Left lobe of liver (tissue), 2 donors: ENCODE measurements at places on chromosomes 1 and 21.
A peak's percentile ranks its signal among the peaks of the same experiment; 100 is the strongest.

DNA sequence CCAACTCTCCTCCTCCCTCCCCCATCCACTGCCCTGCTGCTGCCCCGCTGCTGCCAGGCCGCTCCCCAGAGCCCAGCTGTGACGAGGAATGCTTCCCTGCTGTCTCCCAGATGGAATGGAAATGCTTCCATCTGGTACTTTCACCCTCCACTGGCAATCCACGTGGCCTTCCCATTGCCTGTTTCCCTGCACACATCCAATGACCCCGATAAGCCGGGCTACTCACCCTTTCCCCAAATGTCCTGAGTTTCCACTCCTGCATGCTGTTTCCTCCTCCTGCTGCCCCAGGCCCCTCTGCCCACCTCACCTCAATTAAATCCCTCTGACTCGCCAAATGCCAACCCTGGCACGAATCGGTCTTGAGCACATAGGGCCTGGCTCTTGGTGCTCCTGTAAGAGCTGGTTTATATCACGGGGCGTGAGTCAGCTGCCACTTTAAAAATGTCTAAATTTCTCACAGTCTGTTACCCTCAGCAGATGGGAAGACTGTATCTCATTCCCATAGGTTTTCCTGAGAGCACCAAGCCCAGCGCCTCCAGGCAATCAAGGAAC is 36.4 kb downstream of the MRAP start:
- peak; percentile 23 for DNase-seq

DNA sequence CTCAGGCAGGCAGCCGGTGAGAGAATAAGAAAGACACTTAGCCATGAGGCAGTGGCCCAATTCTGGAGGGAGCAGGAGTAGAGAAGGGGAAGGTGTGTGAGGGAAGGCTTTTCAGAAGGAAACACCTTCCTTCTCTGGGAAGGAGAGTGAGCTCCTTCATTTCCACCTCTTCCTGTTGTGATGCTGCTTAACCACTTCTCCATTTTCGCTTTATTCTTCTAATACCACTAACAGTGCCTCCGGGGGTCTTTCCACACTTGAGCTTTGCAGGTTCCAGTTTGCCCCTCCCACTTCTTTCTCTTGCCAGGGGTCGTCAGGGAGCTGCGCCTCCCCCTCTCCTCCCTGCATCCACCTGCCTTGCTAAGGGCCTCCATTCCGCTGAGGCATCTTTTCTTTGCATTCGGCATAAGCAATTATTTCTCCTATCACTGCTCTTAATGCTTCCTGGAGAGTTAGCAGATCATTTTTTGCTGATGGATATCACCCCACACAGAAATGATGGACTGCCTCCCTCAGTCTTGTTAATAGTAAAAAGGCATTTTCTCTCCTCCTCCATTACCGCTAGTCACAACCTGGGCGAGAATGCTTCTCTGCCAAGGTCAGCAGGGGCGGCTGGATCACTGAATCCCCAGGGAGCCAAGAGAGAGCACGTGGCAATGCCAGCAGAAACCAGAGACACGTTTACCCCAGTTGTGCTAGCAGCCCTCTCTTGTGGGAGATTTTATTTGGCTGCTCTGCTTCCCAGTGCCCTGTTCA is 74.8 kb downstream of the ELAVL4 start:
- no peak for DNase-seq

DNA sequence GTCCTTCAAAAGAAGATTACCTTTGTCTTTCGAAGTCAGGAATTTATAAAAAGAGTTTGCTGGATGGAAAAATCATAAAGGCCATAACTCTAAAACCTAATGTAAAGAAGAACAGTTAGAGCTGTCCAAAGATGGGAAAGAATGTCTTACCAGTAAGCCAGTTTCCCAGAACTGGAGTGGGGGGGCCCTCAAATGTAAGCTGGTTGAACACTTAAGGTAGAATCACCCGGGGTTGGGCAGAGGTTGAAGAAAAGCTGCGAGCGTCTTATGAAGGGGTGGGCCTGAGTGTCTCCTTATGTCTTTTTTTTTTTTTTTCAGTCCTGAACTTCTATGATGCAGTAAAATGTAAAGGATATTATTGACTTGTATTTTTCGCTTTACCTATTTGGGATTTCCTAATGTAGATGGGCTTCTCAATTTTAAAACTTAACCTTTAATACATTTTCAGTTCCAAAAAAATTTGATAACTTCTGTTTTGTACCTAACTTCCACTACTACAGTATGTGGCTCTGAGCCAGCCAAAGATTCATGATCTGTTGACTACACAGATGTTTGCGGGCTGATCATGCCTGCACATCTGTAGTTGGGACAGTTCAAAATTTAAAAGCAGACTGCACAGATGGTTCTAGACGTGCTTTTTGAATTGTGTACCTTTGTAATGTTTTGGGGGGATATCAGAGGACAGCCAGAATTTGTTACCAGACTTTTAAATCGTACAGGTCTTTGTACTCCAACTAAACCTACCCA is 43.6 kb downstream of the NFYC start:
- DNase-seq, result no peak

DNA sequence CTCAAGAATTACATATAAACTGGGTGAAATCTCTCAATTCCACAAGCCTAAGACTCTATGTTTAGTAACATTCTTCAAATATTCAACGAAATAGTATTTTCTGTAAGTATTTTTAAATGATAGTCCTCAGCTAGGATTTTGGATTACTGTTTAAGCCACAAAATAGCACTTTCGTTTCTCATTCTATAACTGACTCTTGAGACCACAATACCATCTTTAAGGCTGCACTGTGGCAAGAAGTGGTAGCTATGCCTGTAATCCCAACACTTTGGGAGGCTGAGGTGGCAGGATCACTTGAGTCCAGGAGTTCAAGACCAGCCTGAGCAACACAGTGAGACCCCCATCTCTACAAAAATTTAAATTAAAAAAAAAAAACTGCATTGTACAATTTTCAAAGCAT is 126.7 kb downstream of the CDC42BPA start:
- DNase-seq, result no peak

DNA sequence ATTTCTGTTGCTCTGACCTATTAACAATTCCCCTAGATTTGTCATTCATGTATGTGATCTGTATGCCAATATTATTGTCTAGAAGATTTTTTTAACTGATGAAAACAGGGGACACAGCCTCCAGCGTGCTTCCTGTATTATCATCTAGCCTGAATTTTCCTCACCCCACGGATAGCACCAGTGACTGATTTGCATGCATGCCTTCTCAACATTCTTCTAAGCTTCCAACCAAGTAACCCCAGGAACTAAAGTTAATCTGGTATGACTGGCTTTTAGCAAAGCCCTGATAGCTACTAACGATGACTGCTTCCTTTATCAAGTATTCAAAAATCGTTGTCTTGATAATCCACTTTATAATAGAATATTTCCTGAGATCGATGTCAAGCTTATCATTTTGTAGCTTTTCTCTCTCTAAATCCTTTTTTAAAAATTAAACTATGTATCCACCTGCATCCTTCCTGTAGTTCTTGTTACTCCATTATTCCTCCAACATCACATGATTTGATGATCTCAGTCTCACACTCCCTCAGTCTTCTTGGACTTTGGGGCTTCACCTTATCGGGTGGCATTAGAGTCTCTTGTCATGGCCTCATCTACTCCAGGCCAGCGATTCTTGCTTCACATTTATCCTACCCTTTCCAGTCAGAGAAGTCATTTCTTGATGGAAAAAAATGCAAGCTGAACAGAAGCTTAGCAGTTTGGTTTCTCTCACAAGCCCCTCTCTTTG is 19.0 kb downstream of the BCAR3 start:
- no peak for DNase-seq

- DNase-seq, result no peak
Measured at GRCh38 chr21:35021546-35021945, 27.6 kb downstream of the RUNX1 start.

GRCh38 chr1:25610822-25611630 is 5.6 kb upstream of the MAN1C1 start:
- no peak for DNase-seq

GRCh38 chr21:43196826-43197225 is 28.0 kb downstream of the CRYAA start:
- DNase-seq, result peak; percentile 21

DNA sequence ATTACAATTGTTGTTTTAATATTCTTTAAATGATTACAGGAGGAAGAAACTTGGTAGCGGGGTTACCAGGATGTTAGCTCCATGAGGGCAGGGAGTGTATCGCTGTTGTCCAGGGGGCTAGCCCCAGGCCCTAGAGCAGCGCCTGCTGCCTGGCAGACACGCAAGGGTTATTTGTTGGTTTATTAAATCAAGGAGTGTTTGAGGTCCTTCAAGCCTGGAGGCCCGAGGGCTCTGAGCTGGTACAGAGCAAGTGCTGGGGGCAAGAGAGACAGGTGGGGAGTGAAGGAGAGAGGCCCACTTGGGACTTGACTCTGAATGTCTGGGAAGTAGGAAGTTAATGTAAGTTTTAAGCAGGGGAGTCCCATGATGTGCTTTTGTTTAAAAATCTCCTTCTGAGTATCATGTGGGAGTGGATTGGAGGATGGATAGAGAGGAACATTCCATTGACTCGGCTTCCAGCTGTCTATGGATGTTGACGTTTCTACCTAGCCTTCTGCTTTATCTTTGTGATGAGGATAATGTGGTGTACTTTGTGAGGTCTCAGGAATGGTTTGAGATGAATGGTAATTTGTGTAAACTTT is 8.7 kb downstream of the ITSN1 start:
- no peak for DNase-seq

- DNase-seq, result no peak
Measured at GRCh38 chr1:60394436-60394835, 320.9 kb upstream of the C1orf87 start.

- DNase-seq, result peak; percentile 62
Measured at GRCh38 chr1:206579747-206580437, 32.4 kb downstream of the EIF2D start.

DNA sequence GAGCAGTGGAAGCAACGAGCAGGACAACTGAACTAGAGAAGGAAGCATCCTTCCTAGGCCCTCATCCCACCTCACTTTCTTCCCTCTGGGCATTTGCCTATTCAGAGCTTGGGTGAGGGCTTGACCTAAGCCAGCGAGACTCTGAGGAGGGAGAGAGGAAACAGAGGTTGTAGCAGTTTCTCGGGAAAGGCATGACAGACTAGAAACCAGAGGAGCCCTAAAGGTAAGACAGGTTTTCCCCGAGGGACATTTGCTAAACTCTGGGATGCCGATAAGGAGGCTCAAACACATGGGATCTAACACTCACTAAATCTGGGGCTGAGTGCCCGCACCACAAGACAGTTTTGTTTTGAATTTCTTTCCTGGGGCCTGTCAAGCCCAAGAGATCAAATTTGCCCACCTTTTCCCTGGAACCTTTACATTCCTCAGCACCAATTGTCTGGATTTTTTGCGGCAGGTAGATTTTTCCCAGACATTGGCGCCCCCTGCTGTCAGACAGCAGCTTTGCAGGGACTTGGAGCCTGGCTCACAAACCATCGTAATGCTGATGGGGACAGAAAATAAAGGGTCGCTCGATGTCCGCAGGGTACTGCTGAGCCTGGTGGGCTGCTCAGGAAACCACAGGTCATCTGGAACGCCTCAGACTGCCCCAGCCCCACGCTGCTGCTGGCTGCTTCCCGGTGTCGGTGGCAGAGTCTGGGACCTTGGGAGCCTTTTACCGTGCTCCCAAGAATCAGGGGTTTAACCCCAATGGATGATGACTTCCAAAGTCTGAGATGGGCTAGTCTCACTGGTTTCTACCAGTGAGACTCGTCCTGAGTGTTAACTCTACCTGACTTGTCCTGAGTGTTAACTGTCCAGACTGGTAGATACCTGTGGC is 23.4 kb upstream of the TSPAN2 start:
- DNase-seq, result no peak

DNA sequence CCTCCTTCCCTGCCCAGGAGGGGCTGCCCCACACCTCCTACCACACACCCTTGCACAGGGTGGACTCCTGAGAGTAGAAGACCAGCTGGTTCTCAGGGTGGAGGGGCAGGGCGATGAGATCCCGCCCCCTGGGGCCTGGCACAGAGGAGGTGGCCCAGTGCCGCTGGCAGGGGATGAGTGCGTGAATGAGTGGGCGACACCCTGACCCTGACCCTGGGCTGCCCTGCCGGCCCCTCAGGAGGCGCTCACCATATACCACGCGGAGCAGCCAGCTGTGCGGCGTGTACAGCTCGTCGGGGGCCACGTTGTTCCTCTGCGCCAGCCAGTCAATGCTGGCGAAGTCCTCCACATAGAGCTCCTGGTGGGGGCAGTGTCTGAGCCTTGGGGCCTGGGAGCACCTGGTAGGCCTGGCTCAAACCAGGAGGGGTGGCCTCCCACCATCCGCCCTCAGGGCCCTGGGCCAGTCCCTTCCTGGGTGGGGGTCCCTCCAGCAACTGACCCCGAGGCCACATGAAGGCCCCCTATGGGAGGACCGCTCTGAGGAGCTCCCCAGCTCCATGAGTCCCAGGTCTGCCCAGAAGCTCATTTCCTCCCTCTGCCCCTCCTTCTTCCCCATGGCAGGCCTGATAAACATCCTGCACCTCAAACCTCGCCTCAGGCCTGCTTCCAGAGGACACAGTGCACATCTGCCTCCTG is 13.0 kb downstream of the LSS start:
- DNase-seq, result peak; percentile 45

DNA sequence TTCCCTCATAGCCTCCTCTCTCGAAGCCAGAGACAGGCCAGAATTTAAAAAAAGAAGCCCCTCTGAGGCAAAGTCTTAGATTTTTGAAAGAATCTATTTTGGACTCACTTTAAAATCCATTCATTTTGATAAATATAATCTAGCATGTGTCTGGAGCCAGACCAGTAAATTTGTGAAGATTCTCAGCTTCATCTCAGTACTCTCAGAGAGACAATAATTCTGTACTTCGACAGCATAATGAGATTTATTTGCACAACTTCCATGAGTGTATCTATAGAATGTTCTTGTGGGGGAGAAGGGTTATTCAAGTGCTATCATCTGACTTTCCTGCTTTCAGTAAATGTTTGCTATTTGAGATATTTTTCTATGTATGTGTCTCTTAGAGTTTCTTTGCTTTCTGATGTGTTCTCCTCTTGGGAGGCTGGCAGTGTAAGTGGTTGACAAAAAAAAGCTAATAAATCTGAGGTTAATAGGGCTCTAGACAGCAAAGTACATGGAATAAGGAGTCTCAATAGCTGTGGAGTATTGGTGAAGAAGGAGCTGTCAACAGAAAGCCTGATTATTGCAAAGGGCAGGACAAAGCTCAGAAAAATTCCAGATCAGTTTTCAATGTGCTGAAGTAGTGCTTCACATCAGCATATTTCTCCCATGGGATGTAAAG is 223.0 kb downstream of the PTBP2 start:
- no peak for DNase-seq

DNA sequence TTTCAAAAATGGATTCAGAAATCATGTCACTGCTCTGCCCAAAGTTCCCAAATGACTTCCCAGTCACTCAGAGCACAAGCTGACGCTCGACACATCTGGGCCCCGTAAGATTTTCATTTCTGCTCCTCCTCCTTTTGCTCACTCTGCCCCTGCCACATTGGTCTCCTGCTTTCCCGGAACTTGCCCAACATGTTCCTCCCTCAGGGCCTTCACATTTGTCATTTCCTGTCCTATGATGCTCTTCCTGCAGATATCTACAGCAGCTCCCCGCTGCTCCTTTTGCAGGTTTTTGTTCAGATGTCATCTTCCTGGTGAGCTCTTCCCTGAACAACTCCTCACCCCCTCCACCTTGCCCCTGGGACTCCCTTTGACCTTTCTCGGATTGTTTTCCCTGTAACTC is 58.5 kb upstream of the IVNS1ABP start:
- DNase-seq, result no peak

GRCh38 chr1:157163273-157164127 is 25.3 kb upstream of the ETV3 start:
- peak; percentile 69 for DNase-seq

GRCh38 chr1:67674260-67675011 is 10.6 kb upstream of the GADD45A start:
- DNase-seq, result no peak

GRCh38 chr1:3064296-3064850 is 4.6 kb upstream of the PRDM16 start:
- no peak for DNase-seq
